Activated gamma-delta T cell treated with anti-CD3 and anti-CD28 coated beads, Interleukin-2, amount 50 U/mL, for 16 hours (primary cell): ENCODE measurements at places on chromosomes 7 and 10.

DNA sequence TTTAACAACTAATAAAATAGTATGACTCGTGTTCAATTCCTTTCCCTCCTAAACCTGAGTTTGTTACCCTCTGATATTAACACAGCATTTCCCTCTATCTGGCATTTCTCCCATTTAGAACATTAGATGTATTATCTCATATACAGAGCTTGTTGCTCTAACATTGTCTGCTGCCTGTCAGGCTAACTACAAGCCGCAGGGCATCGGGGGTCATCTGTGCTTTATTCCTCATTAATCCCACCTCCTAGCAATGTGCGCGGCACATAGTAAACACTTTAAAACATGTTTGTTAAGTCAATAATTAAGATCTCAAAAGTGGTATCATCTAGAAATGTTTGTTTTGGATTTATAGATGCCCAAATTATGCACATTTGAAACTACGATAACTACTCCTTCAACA is 52.9 kb upstream of the NEBL start:
- DNase-seq, result no peak

- no peak for DNase-seq
Measured at GRCh38 chr7:93973134-93973533, 31.0 kb downstream of the BET1 start.

DNA sequence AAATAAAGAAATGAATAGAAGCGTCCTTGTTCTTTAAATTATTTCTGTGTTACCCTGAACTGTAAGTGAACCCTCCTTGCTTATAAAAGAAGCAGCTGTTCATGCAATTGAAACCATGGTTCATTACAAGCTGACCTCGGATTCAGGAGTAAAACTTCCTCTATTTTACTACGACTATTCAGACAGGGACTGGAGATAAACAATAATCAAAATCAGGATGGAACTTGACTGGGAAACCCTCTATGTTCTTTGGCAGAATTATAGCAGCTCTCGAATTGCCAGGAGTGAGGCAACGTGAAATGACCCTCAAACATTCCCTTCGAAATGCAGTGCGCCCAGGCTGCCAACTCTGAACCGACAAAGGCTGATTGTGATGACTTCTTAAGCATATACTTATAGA is 172.1 kb downstream of the CYP26A1 start:
- no peak for DNase-seq

- no peak for DNase-seq
Measured at GRCh38 chr10:81873932-81874816, 820 bp upstream of the NRG3 start.

DNA sequence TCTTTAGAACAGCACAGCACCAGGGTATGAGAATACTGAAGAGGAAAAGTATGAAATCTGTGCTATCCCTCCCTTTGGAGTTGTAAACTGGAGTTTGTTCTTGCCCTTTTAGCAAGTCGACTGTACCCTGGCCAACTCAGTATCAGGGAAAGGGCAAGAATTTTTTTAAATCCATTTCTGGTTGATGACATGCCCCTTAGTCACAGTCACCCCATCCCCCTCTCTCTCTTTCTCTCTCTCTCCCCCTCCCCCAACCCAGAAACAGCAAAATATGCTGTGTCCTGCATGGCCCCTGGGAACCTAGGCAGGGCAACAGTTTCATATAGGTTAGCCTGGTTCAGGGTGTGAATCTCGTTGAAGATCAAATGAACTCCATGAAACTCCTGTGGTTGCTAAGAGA is 177.7 kb upstream of the ADO start:
- DNase-seq, result no peak

GRCh38 chr10:18949391-18949790 is 99.2 kb upstream of the MALRD1 start:
- DNase-seq, result no peak

DNA sequence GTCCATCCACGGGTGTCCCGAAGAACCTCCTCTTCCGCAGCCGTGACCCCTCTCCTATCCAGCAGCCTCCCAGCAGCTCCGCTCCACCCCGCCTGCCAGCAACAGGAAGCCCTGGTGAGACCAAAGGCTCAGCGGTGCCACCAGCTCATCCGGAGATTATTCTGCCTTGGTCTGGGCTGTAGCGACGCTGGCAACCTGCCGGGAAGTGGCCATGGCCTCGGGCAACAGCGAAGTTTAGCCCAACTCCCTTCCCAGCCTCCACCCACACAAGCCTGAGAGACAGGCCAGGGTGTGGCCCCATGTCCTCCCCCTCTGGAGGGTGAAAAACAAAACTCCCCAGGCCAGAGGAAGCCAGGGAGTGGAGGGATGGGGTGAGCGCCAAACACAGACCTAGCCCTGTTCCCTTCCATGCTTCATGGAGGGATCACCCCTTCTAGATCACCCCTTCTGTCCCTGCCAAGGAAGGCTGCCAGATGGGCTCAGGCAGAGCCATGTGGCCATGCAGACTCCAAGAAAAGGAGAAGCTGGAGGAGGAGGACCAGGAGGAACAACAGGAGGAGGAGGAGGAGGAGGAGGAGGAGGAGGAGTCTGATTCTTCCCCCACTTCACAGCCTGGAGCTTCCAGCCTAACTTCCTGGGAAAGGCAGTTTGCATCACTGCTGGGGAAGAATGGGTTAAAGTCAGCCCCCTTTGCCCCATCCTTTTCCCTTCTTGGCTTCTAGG is 918 bp downstream of the CALHM2 start:
- DNase-seq, result peak; percentile 20

DNA sequence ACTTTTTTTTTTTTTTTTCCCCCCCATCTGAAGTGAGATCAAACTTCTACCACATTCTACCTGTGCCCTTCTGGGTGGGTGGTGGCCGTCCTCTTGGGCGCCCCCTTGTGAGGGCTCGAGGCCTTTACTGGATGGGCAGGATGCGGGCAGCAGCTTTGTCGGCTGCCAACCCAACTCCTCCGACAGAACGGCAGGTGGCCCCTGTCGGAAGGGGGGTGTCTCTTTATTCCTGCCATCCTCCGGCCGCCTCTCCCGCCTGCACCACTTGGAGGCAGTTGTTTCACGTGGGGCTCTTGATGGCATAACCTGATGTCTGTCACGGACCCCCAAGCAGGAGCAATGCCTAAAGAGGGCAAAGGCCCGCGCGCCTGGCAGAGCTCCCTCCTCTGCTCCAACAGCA is 31.0 kb downstream of the AMZ1 start:
- peak; percentile 56 for DNase-seq

- no peak for DNase-seq
Measured at GRCh38 chr7:38709123-38709522, 78.0 kb upstream of the AMPH start.

- no peak for DNase-seq
Measured at GRCh38 chr7:107370816-107371215, 99.0 kb upstream of the GPR22 start.

DNA sequence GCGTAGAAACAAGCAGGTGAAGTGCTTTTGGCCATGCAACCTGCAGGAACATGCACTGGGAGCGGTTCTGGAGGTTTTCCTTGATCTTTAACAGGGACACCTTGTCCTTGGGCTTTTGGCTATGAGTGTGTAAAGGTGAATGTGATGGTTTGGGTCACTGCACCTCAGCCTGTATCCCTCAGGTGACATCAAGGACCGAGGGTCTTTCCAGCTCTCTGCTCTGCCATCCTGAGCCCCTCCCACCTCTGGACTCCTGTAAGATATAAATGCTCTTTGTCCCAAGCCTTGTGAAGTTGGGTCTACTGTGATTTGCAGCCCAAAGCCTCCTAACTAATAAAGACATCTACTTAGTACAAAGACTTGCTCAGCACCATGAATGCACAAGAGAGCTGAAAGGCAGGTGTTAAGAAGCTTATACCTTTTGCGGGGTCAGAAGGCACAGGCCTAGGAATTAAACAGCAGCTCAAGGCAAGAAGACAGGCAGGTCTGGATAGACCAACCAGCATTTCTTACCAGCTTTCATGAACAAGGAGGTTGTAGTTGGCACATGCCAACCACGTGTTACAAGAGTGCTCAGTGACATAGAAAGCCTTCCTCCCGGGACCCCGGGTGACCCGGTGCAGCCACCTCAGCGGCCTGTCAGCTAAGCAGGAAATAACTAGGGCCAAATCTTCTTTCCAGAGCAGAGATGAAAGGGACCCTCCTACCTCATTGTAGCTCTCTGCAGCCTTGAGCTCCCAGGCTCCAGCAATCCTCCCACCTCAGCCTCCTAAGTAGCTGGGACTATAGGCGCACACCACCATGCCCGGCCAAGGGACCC is 89.9 kb downstream of the CARD11 start:
- DNase-seq, result no peak

GRCh38 chr10:101257491-101257890 is 28.2 kb upstream of the LBX1 start:
- no peak for DNase-seq

DNA sequence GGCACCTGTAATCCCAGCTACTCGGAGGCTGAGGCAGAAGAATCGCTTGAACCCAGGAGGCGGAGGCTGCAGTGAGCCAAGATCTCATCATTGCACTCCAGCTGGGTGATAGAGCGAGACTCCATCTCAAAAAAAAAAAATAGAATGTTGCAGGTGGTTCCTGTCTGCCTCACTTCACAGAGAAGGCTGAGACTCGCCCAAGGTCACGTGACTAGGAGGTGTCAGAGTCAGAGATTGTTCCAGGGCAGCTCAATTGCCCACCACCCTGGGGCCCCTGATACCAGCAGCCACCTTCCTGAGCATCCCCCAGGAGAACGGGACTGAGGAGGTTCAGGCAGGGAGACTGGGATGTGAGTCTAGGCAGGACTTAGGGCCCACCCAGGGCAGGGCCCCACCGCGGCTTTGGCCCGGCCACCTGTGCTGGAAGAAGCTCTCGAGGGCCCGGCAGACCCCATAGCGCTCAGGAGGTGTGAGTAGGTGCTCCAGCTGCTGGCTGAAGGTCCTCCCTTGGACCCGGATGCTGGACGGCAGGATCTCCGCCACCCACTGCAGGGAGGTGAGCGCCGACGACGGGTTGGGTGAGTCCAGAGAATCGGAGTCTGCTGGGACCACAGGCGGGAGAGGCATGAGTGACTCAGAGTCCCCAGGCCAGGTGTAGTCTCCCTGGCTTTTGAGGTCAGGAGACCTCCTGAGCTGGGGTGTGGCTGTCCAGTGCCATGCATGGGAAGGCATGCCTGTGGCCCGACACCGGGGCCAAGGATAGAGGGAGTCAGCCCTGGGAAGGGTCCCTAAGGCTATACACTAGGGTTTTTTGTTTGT is 30.9 kb downstream of the GRID2IP start:
- DNase-seq, result no peak

DNA sequence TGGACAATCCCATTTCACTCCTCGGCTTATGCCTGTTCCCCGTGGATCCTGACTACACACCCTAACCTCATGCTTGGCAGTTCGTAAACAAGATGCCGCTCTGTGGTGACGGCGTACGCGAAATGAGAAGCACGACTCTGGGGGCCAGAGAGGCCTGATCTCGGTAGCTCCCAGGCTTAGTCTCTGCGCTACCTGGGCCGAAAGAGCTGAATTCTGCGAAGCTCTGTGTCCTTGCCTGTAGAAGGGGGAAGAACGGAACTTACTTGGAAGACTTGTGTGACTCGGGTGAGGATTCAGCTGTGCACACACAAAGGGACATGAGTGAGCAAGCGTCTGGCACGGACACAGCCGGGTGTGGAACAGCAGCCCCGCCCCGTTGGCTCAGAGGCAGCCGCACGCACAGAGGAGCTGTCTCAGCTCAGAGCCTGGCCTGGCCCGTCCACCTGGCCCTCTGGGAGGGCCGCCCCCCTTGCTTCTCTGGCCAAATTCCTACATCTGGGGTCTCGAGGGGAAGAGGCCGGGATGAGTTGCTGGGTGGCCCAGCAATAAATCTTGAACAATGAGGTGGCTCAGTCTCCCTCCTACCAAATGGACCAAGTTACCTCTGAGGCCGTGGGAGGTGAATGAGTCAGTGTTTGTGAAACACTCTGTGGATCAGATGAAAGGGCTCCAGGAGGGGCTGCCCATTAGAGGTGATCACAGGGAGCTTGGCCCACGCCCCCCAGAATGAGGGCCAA is 83.8 kb downstream of the PDGFA start:
- DNase-seq, result no peak

GRCh38 chr7:25897261-25897782 is 254.7 kb upstream of the NFE2L3 start:
- no peak for DNase-seq

DNA sequence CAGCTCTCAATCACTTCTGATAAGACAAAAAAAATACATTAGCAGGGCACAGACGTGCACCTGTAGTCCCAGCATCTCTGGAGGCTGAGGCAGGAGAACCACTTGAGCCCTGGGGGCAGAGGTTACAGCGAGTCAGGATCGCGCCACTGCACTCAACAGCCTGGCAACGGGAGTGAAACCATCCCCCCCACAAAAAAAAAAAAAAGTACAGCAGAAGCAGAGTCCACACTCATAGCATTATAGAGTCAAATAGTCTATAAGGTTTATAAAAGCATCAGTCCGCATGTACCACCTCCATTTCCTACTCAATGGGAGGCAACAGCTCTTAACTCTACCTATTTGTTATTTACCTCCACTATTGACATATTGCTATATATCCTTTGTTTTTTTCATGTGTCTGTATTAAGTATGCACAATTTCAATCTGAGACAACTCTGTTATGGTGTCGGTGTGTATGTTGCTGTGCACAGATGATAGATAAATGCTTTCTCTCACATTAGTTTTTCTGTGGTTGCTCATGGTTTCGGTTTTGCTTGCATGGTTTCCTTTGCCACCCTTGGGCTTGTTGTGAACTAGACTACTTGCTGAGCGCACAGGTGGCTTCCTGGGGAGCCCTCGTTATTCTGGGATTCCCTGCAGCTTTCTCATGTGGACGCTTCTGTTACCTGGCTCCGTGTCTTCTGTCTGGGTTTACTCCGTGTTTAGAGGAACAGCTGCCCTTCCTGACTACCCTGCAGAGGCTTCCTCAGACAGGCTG is 40.4 kb downstream of the PROSER2 start:
- no peak for DNase-seq

- DNase-seq, result no peak
Measured at GRCh38 chr7:40311307-40311706, 176.5 kb downstream of the SUGCT start.

GRCh38 chr7:140656548-140657515 is 15.9 kb upstream of the ADCK2 start:
- DNase-seq, result no peak

DNA sequence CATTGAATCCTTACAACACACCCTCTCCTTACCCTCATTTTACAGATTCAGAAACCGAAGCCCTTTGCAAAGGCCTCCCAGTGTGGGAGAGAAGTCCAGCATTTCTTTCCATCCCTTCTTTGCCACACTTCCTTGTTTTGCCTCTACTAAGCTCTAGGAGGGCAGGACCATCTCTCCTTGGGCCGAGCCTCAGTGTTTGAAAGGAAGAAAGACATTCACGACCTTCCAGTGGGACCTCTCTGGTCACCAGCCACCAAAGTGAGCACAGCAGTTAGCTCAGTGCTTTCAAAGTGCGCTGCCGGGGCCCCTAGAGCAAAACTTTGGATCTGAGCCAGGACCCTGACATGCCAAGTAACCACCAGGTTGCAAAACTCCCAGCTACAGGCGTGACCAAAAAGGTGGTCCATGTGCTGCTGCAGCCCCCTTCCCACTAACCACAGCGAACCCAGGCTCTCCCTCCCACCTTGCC is 12.4 kb downstream of the CTBP2 start:
- DNase-seq, result no peak

DNA sequence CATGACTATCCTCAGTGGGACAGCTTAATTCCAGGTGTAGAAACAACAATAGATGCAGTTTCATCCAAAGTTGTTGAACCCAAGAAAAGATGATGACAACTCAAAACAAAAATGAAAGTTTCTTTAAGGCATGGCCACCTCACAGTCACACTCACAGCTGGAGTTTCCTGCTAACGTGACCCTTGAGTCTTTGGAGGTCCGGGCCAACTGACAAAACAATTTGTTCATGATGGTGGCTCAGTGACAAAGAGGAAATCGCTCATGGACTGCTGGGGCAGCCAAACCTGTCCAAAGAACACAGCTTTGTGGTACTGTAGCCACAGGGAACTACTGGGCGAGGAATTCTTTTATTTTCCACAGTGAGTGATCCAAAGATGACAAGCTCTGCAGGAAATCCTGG is 96.0 kb upstream of the JCAD start:
- no peak for DNase-seq
